ENCODE measurements at places on chromosomes 1 and 21.

GRCh38 chr21:46002841-46003574, 21.4 kb downstream of the COL6A1 start:
- no peak for DNase-seq

DNA sequence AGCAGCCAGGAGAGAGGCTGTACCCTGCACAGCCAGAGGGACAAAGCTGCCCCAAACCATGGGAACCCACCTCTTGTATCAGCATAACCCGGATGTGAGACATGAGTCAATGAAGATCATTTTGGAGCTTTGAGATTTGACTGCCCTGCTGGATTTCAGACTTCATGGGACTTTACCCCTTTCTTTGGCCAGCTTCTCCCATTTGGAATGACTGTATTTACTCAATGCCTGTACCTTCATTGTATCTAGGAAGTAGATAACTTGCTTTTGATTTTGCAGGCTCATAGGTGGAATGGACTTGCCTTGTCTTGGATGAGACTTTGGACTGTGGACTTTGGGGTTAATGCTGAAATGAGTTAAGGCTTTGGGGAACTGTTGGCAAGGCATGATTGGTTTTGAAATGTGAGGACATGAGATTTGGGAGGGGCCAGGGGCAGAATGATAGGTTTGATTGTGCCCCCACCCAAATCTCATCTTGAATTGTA, 616.2 kb downstream of the RWDD3 start:
- DNase-seq: no peak

DNA sequence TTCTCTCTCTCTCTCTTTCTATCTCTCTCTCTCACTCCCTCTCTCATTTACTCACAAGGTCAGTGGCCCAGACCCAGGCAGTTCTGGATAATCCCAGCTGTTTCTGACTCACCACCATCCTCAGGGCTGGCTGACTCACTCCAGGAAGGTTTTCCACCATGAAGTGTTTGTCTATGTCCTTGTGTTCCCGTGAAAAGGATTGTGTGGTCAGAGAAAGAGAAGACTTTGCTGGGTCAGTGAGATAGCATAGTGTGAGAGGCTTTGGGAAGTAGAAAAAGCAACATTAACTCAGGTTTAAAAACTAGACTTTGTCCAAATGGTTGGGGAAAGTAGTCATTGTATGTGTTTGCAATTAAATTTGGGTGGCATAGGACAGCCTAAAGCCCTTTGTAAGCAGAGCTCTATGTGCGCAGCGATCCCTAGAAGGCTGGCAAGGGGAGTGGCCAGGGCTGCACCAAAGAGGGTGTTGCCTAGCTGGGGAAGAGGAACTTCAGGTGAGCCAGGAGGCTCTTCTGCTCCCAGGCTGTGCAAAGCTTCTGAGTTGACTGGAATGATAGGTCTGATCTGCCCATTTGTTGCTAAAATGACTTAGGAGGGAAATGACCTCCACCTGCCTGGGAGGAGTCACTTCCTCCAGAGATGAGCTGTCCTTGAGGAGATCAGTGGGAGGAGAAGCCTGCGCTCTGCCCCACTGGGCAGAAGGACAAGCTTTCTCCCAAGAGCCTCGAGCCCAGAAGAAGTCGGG, 4.9 kb upstream of the CAPN2 start:
- DNase-seq: peak; percentile 76

GRCh38 chr21:34197561-34197960, 124.2 kb downstream of the MRPS6 start:
- no peak for DNase-seq

DNA sequence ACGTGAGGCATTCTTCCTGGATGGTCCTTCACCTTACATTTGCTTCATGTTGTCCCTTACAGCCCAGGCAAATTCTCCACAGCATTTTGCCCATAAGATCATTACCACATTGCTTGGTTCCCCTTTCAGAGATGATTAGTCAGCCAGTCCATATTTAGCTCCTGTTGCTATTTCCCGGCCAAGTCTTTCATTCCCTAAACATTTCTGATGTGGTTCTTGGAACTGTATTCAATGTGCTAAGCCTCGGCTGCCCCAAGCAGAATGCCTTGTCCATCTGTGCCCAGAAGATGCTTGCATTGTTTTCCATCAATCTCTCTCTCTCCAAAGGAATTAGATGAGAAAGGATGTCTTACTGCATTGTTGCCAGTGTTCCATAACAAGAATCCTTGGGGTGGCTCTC, 420.9 kb upstream of the CAMK1G start:
- no peak for DNase-seq

- no peak for DNase-seq
Observed at GRCh38 chr1:12065872-12066271, 2.8 kb downstream of the TNFRSF8 start.

- peak; percentile 4 for DNase-seq
Observed at GRCh38 chr1:13661539-13661938, 38.4 kb upstream of the PRDM2 start.

GRCh38 chr1:94522304-94522703, 19.3 kb downstream of the F3 start:
- peak; percentile 80 for DNase-seq

- no peak for DNase-seq
Observed at GRCh38 chr1:183516725-183517124, 44.4 kb downstream of the SMG7 start.

DNA sequence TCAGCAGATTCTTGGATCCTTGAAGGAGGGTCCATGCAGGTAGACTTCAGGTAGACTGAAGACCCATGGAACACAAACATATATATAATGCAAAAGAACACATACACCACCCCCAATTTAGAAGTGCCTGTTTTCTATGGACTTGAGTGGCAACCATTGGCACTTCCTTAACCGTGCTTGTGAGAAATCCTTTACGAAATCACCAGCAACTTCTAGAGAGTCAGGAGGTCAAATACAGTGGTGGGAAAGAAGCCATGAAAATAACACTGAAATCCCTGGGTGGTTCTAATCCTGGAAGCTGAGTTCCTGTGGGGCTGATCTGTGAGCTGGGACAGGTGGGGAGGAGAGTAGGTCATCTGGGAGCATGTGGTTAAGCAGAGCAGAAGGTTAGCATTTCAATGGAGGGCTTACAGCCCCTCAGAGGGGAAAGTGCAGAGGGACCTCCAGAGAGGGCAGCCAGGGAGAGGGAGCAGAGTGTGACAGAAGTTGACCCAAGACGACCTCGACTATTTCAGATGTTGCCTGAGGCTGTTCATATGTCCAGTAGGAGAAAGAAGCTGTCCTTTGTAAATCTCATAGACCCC, 13.0 kb upstream of the IL10 start:
- no peak for DNase-seq

DNA sequence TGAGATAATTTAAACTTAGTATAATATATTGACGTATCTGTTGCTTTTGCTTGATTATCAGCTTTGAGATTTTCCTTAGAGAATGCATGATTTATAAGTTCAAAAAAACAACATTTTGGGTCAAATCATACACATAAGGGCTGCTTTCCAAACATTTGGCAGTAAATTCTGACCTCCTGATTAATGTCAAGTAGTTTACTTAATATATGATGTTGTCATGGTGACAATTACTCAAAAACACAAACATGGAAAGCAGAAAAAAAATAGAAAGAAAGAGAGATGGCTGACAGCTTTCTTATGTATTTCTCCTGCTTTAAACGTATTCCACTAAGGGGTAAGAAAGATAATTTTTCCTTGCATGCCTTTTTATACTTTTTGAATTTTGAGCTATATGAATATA, 258.2 kb upstream of the C1orf105 start:
- peak; percentile 77 for DNase-seq

Measured in tongue (tissue), 3 donors.